ENCODE measurements at places on chromosomes 6 and 20.

DNA sequence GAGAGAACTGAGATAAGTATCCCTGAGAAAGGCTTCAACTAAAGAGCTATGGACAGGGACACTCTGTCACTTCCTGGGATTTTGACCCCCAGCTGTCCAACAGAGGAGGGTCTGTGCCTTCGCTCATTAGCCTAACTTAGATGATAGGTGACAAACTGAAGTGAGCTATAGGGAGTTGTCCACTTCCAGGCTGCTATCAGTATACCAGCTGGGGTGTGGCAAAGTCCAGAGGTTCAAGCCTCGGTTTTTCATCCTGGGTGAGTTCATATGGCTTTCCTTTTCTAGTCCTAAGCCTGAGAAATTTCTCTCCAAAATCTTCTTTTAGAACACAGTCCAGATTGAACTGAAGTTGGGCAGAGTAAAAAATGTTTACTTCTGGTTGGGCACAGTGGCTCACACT is 5.9 kb upstream of the PAQR8 start:
- no peak for DNase-seq

DNA sequence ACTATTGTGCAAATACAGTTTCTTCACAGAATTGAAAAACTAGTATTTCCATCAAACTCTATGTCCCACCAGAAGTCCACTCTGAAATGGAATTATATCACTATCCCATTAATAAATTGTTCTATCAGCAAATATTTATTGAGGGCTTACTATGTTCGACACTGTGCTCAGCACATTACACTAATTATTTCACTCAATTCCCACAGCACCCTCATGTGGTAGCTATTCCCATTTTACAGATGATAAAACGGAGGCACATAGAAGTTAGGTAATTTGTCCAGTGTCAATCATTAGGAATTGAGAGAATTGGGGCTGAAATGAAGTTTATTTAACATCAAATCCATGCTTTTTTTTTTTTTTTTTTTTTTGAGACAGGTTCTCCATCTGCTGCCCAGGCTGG is 52.5 kb downstream of the MKKS start:
- no peak for DNase-seq

GRCh38 chr6:67883500-67884366 is 751.3 kb upstream of the ADGRB3 start:
- no peak for DNase-seq

GRCh38 chr6:4496284-4496683 is 279.9 kb upstream of the CDYL start:
- no peak for DNase-seq

DNA sequence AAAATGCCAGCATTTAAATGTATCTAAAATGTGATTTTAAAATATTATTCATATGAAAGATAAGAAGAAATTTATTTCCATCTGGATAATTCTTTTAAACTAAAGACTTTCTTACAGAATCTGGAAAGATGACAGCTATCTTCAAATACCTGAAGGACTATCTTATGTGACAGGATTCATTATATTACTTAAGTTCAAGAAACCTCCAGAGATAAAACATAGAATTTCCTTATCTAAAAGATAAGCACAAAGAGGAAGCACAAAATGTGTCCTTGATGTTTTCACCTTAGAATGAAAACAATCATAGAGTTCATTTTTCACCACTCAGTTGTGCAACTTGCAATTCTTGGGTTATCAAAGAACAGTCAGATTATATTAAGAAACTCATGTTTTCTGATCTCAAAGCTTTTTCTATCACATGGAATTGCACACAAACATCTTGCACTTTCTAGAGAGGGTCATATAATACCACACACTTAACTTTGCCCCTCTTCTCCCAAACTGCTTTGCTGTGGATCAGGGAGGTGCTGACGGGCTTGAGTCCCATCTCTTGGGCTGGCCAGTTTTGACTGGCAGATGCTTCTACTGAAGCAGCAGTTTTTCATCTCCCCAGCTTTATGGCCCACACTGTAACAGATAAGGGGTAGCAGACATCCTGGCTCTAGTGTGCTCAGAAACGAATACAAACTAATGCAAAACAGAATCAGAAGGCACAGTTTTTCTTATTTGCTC is 467.4 kb downstream of the CDC5L start:
- no peak for DNase-seq

DNA sequence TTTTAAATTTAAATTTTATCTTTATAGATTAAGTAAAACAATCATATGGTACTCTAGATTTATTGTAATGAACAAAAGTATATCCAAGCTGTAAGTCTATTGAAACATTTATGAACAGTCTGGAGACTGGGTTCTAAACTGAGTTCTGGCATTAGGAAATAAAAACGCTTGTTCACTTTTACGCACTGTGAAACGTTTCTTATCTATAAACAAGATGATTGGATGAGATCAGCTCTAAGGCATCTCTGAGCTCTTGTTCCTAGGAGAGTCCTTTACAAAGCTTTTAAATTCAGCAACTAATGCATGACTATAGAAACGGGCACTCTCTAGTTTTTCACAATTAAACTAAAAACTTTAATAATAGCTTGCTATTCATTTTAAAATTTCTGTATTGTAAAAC is 6.8 kb downstream of the HUS1B start:
- no peak for DNase-seq

DNA sequence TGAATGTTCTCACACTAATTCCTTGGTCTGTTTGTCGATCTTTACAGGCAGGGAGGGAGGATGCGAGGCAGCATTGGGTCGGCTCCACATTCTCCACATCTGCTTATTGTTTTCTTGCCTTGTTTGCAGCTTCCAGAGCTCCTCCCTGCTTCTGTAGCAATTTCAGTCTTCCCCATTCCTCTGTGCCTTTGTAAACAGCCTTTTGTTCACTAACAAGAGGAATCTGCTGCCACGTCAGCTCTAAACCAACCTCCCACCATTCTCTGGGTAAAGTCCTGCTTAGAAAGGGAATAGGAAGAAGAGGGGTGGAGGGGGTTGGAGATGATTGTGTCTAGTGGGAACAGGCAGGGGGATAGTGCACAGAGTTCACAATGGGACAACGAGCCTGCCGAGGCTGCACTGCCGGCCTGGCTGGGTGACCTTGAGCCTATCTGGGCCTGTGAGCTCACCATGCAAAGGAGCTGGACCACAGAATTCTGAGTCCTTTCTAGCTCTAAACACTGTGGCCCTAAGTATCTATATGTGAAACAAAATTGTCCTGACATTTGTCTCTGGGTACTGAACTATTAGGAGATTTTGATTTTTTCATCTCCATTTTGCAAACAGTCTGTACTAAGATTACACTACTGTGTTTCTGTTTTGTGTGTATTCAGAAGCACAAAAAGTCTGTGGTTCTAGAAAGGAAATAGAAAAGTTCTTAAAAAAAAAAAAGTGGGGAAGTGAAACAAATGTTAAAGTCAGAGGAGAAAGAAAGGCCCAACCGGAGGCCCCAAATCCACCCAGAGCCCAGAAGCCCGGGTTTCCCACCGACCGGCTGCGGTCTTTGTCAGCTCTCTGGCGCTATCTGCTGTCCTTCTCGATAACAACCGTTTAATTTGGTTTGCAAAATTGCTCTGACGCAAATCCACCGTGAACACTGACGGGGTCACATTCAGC is 1.4 kb upstream of the PRND start:
- DNase-seq = peak; percentile 65

- DNase-seq = peak; percentile 68
Measured at GRCh38 chr20:62143081-62143956, at the start of the genes PSMA7 and SS18L1. Gene PSMA7, minus strand, starts transcription at chr20:62143394. Its CDS starts 91 bp downstream, at chr20:62143303. Gene SS18L1, plus strand, starts transcription at chr20:62143769. Its CDS starts 52 bp downstream, at chr20:62143821.

GRCh38 chr6:111610548-111611172 is 5.0 kb upstream of the TRAF3IP2 start:
- no peak for DNase-seq
